ENCODE measurements at places on chromosomes 6 and 20. TPM values are rescaled to one million over a fixed set of nuclear protein-coding genes. Genes with fewer than 3 reads are reported as not detected.

Gene HRH3
- total RNA-seq = not detected

Gene PM20D2
- 13.9 TPM for total RNA-seq

Gene HSD17B8
- total RNA-seq = 8.0 TPM

Gene ENPP3
- 0.66 TPM for total RNA-seq

Gene LPA
- not detected for total RNA-seq

Measured in SK-MEL-5 (cell line).